ENCODE measurements at places on chromosomes 1 and 21.

DNA sequence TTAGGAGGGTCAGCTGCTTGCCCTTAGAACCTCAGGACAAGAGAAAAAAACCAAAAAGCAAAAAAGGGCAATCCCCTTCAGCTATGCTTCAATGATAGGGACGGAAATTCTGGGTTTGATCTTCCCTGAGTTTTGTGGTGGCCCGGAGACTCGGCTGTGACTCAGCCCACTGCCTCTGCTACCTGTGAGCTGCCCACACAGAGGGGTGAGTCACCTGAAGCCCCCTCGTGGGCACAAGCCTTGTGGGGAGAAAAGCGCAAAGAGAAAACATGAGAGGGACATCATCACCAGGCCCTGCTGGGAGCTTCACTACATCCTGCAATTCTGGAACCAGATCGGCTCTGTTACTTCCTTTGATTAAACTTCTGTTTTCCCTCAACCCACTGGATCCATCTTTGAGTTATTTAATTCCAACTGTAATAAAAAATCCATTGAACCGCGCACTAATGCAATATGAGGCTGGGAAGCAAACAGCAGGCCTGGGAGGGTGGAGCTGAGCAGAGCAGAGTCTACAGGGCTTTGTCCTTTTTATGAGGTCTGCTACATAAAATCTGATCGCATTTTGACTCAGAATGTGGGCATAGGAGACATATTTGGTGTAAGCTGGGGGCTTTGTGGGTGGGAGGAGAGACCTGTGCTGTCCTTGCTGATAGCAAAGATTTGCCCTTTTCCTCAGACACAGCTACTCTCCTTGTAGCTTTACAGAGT lies 58.7 kb upstream of the STUM start:
- DNase-seq, result no peak

- no peak for DNase-seq
These were observed 20.9 kb upstream of the MAN1A2 start for GRCh38 chr1:117346206-117346928.

- DNase-seq, result no peak
These were observed 8.9 kb downstream of the OR2T11 start for GRCh38 chr1:248625971-248626370.

GRCh38 chr1:87017998-87018672 lies 103.7 kb downstream of the HS2ST1 start:
- no peak for DNase-seq
